ENCODE measurements at places on chromosomes 2 and 18. TPM values are rescaled to one million over a fixed set of nuclear protein-coding genes. Genes with fewer than 3 reads are reported as not detected.
A peak's percentile ranks its signal among the peaks of the same experiment; 100 is the strongest.

DNA sequence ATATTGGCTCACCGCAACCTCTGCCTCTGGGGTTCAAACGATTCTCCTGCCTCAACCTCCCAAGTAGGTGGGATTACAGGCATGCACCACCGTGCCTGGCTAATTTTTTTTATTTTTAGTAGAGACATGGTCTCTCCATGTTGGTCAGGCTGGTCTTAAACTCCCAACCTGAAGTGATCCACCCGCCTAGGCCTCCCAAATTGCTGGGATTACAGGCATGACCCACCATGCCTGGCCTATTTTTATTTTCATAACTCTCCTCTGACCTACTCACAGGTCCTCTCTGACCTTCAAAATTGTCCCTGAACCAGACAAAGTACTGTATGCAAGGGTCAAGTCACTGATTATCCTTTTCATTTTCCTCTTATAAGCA, 16.0 kb upstream of the KLHL23 start:
- no peak for DNase-seq
- H3K27ac ChIP-seq: no peak overlapping the region
- H3K27me3 ChIP-seq: no peaks in the 10 kb centered on the region
- no peak overlapping the region for H3K4me3 ChIP-seq

GRCh38 chr2:719734-720133, 42.5 kb upstream of the TMEM18 start:
- no peak for DNase-seq
- no peak overlapping the region for H3K27ac ChIP-seq
- no peaks in the 10 kb centered on the region for H3K4me1 ChIP-seq
- no peaks in the 10 kb centered on the region for H3K27me3 ChIP-seq
- no peak overlapping the region for H3K4me3 ChIP-seq

GRCh38 chr2:7428454-7429204, 511.4 kb downstream of the RNF144A start:
- H3K36me3 ChIP-seq: no peaks in the 10 kb centered on the region
- H3K27me3 ChIP-seq: no peaks in the 10 kb centered on the region
- no peak overlapping the region for H3K27ac ChIP-seq
- H3K4me1 ChIP-seq: peaks cover 15% of the 10 kb centered on the region
- no peak for DNase-seq
- H3K4me3 ChIP-seq: no peak overlapping the region

- no peaks in the 10 kb centered on the region for H3K27me3 ChIP-seq
- no peak overlapping the region for H3K4me3 ChIP-seq
- no peak overlapping the region for H3K27ac ChIP-seq
- no peak for DNase-seq
- H3K4me1 ChIP-seq: no peaks in the 10 kb centered on the region
Observed at GRCh38 chr2:62163834-62164233, 32.1 kb upstream of the B3GNT2 start.

DNA sequence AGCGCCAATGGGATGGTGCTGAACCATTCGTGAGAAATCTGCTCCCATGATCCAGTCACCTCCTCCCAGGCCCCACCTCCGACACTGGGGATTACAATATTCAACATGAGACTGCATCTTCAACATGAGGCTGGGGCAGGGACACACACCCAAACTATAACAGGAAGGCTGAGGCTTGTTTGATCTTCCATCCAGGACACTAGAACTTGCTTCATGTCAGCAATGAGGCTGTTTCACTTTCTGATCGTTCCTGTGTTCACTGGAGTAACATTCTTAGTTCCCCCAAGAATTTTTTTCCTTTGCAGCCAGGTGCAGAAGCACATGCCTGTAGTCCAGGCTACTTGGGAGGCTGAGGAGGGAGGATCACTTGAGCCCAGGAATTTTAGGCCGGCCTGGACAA, 30.8 kb upstream of the SOX11 start:
- H3K4me1 ChIP-seq: no peaks in the 10 kb centered on the region
- no peaks in the 10 kb centered on the region for H3K36me3 ChIP-seq
- no peaks in the 10 kb centered on the region for H3K27me3 ChIP-seq

- no peak for DNase-seq
- H3K27me3 ChIP-seq: no peaks in the 10 kb centered on the region
- H3K4me3 ChIP-seq: no peak overlapping the region
- H3K27ac ChIP-seq: no peak overlapping the region
Observed at GRCh38 chr2:228827056-228827700, 443.9 kb downstream of the PID1 start.

DNA sequence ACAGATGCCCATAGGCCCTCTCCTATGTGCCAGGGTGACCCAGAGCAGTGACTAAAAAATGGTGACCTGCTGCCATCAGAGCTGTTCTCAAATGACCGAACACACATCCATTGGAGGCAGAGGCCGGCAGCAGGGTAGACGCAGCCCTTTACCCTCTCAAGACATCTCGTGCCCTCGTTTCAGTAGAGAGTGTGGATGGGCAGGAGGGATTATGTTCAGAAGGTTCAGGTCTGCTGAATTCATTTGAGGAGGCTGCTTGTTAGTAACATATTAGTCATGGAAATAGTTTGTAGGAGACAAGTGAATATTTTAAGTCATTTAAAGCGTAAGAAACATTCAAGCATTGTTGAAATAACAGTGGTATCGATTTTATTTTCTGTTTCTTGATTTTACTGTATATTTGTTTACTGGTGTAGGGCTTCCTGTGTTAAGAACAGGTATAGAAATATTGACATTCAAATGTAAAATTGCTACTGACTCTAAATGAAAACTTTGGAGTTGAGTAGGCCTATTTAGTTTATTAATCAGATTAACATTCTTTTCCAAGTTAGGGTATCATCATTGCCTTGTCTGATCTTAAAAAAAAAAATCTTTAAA, 82.6 kb downstream of the ZNF532 start:
- DNase-seq: no peak
- H3K27ac ChIP-seq: no peak overlapping the region
- peaks cover 18% of the 10 kb centered on the region for H3K36me3 ChIP-seq
- H3K4me3 ChIP-seq: no peak overlapping the region
- peaks cover 4% of the 10 kb centered on the region for H3K4me1 ChIP-seq

- no peaks in the 10 kb centered on the region for H3K4me1 ChIP-seq
- H3K27me3 ChIP-seq: no peaks in the 10 kb centered on the region
- H3K4me3 ChIP-seq: no peak overlapping the region
- H3K27ac ChIP-seq: no peak overlapping the region
- no peak for DNase-seq
- no peaks in the 10 kb centered on the region for H3K36me3 ChIP-seq
Observed at GRCh38 chr2:229344151-229344551, 73.1 kb upstream of the PID1 start.

DNA sequence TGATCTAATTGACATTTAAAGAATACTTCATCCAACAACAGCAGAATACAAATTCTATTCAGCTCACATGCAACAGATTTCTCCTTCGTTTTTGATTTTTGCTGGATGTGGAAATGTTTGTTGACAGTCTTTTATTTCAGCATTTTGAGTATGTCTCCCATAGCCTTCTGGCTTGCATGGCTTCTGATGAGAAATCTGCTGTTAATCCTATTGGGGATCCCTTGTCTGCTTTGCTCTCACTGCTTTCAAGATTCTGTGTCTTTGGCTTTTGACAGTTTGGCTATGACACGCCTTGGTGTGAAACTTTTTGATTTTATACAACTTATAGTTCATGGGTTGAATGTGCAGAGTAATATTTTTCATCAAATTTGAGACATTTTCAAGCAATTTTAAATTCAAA, 44.7 kb downstream of the TRABD2A start:
- H3K27me3 ChIP-seq: no peaks in the 10 kb centered on the region
- peaks cover 4% of the 10 kb centered on the region for H3K4me1 ChIP-seq
- no peaks in the 10 kb centered on the region for H3K36me3 ChIP-seq
- H3K27ac ChIP-seq: no peak overlapping the region
- no peak overlapping the region for H3K4me3 ChIP-seq
- DNase-seq: no peak

DNA sequence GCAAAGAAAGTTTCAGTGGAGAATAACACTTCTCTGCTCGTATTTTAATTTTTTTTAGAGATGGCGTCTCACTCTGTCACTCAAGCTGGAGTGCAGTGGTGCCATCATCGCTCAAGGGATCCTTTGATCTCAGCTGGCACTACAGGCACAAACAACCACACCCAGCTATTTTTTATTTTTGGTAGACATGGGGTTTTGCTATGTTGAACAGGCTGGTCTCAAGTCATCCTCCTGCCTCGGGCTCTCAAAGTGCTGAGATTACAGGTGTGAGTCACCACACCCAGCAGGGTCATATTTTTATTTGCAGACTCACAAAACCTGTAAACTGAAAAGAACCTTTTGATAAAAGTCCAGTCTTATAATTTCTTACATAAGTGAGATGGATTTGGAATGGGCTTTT, 2.6 kb downstream of the TRAK2 start:
- DNase-seq: no peak
- no peak overlapping the region for H3K27ac ChIP-seq
- H3K4me3 ChIP-seq: no peak overlapping the region
- no peaks in the 10 kb centered on the region for H3K27me3 ChIP-seq
- no peaks in the 10 kb centered on the region for H3K36me3 ChIP-seq
- peaks cover 40% of the 10 kb centered on the region for H3K4me1 ChIP-seq

- no peaks in the 10 kb centered on the region for H3K36me3 ChIP-seq
- H3K4me1 ChIP-seq: peaks cover 10% of the 10 kb centered on the region
- H3K4me3 ChIP-seq: no peak overlapping the region
- no peak overlapping the region for H3K27ac ChIP-seq
- DNase-seq: no peak
Observed at GRCh38 chr2:110948027-110948674, 172.6 kb upstream of the BCL2L11 start.

- H3K27me3 ChIP-seq: no peaks in the 10 kb centered on the region
- DNase-seq: no peak
- no peaks in the 10 kb centered on the region for H3K4me1 ChIP-seq
- no peak overlapping the region for H3K4me3 ChIP-seq
Observed at GRCh38 chr18:62974388-62974787, 259.0 kb downstream of the PHLPP1 start.

- H3K4me1 ChIP-seq: peaks cover 4% of the 10 kb centered on the region
- peak overlapping the region; percentile 75 for H3K27ac ChIP-seq
- DNase-seq: no peak
- H3K4me3 ChIP-seq: no peak overlapping the region
- H3K36me3 ChIP-seq: no peaks in the 10 kb centered on the region
Observed at GRCh38 chr2:85954192-85954589, 65.4 kb upstream of the ST3GAL5 start.

Gene DCDC2C
- not detected for total RNA-seq

Gene SCG2
- 0.61 TPM for total RNA-seq

Gene TXNDC2
- 0.55 TPM for total RNA-seq

Gene RAX
- total RNA-seq: not detected

Gene CBLN2
- total RNA-seq: 0.26 TPM

All from upper lobe of right lung (tissue), 1 donor.